Dermis microvascular lymphatic vessel endothelial cell (primary cell): ENCODE measurements at places on chromosomes 16 and 17. TPM values are rescaled to one million over a fixed set of nuclear protein-coding genes. Genes with fewer than 3 reads are reported as not detected.

- no peak for DNase-seq
These were observed 12.9 kb downstream of the CMC2 start for GRCh38 chr16:80993834-80994233.

- peak; percentile 63 for DNase-seq
These were observed 43.2 kb upstream of the MRPS23 start for GRCh38 chr17:57892820-57893595.

DNA sequence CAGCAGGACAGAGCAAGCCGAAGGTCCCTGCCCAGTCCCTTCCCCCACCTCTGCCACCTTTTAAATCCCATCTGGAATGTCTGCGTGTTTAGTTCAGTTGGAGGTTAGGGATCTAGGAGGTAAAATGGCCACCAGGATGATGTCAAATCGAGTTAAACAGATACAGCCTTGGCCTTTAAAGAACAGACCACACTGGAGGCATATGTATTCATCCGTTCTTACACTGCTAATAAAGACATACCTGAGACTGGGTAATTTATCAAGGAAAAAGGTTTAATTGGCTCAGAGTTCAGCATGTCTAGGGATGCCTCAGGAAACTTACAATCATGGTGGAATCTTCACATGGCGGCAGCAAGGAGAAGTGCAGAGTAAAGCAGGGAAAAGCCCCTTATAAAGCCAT lies 167.8 kb upstream of the CACNG5 start:
- no peak for DNase-seq

TNRC6A gene
- total RNA-seq, result 20.2 and 21.5 TPM in 2 replicates

DNA sequence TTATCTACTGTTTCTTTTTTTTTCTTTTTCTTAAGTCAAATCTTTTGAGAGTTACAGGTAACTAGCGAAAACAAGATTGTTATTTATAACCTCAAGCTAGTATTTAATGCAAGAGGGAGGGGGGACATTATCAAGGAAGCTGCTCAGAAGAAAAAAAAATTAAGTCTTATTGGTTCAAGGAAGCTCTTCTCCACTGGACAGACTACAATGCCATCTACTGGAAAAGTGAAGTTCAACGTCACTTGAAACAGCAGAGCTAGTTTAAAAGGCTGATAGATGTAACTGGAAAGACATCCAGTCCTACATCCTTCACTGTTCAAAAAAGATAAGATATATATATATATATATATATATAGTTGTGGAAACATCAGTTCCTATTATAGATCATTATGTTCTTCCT lies 418.0 kb upstream of the PSMD7 start:
- peak; percentile 29 for DNase-seq
